ENCODE measurements at places on chromosomes 11 and 22.

GRCh38 chr11:62575156-62575555 lies 1.5 kb upstream of the EEF1G start:
- ATAC-seq = no peak

GRCh38 chr11:95028357-95028756 lies 3.3 kb downstream of the KDM4E start:
- no peak for ATAC-seq

GRCh38 chr11:106031936-106032335 lies 9.9 kb upstream of the MSANTD4 start:
- ATAC-seq = no peak

DNA sequence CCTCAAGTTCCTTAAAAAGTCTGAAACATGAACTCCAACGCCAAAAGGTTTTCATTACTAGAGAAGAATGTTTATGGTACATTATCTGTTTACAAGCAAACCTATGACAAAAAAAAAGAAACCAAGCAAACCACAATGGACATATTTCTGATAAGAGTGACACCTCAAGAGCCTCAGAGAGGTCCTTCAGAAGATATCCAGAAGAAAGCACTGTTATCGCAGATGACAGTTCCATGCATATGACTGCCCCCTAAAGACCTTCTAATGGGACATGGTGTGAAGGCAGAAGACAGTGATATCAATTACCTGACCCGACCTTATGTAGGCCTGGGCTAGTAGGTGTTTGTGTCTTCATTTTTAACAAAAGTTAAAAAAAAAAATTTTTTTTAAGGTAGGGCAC lies 3.1 kb downstream of the HDHD5 start:
- ATAC-seq = no peak

Data from esophagus mucosa (tissue), 1 donor.